ENCODE measurements at places on chromosomes 1 and 21.

- no peak for DNase-seq
Observed at GRCh38 chr1:3135073-3135702, 66.2 kb downstream of the PRDM16 start.

DNA sequence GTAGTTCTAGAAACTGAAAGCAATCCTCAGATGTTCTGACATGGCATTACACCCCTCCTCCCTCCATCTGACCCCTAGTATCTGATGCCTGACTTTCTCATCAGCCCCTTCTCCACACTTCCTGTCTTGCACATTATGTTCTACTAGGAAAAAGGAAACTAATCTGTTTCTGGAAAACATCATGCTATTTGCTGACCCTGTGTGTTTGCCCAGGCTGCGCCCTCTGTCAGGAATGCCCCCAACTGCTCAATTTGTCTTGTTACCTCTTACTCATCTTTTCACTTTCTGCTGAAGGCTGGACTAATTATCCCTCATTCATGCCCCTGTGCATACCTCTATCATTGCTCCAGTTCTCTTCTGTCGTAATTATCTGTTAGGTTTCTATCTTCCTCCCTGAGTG is 37.5 kb upstream of the DAB1 start:
- DNase-seq, result no peak

DNA sequence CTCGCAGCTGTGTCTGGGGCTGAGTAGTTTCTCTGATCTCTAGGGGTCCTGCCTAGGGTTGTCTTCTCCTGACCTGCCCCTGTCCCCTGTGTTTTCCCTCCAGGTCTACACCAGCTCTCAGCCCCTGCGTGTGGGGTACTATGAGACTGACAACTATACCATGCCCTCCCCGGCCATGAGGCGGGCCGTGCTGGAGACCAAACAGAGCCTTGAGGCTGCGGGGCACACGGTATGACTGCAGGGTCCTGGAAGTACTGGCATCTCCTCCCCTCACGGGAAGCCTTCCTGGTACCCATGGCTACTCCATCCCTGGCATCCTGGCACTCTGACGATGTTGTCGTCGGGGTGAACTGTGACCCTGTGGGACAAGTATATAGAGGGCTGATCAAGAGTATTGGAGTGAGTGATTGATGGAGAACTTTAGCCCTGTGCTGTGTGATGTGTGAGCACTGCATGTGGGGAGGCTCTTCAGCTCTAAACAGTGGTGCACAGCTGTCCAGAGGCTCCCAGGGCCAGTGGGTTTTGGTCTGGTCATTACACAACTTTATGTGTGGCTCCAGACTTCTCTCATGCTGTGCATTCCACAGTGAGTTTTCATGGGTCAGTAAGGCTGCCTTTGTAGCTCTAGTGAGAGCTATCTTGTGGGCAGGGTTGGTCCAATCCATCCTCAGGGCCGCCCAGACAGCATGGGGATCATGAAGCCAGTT is 14.4 kb downstream of the FAAH start:
- no peak for DNase-seq

- DNase-seq, result no peak
Observed at GRCh38 chr21:43298546-43299440, 128.1 kb downstream of the SIK1 start.

GRCh38 chr1:88730132-88730675 is 46.1 kb downstream of the PKN2 start:
- DNase-seq, result no peak

DNA sequence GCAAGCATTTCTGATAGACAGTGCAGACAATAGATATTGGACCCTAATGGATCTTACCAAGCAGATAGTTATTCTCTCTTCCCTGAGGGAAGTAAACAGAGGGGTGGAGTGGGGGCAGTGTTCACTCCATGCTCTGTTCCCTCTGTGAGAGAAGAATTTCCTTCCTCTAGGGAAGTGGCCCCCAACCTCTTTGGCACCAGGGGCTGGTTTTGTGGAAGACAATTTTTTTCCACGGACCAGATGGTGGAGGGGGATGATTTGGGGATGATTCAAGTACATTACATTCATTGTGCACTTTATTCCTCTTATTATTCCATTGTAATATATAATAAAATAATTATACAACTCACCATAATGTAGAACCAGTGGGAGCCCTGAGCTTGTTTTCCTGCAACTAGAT is 459.9 kb downstream of the ADGRL2 start:
- DNase-seq, result no peak

DNA sequence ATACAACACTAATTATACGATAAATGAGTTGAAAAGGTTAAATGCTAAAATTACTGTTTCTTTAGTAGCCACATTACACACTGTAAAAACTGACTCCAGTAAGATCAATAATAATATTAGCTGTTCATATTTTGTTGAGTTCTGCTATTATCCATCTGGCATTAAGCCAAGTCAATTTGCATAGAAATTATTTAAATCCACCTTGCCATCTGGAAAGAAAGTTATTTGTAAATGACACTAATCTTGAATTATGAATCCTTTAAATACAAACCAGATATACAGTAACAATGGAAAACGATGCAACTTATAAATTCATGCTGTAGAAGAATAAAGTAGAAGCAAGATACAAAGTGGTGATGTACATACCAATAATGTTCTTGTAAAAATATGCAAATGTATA is 81.4 kb upstream of the BCL10 start:
- DNase-seq, result no peak

- DNase-seq, result no peak
Observed at GRCh38 chr1:18957136-18957521, 653 bp upstream of the IFFO2 start.

- no peak for DNase-seq
Observed at GRCh38 chr1:7422966-7423365, 348.1 kb upstream of the VAMP3 start.

GRCh38 chr21:45818904-45819285 is 162.7 kb upstream of the COL6A1 start:
- DNase-seq, result peak; percentile 75

GRCh38 chr1:169868978-169869377 is 24.7 kb downstream of the SCYL3 start:
- DNase-seq, result no peak

GRCh38 chr21:39085843-39086405 is 97.3 kb downstream of the PSMG1 start:
- no peak for DNase-seq

- no peak for DNase-seq
Observed at GRCh38 chr1:201816309-201816854, 12.6 kb upstream of the IPO9 start.

- no peak for DNase-seq
Observed at GRCh38 chr1:36420409-36420808, 22.7 kb upstream of the LSM10 start.

- no peak for DNase-seq
Observed at GRCh38 chr1:31648641-31649357, 4.1 kb upstream of the PEF1 start.

GRCh38 chr1:152347116-152347728 is 12.6 kb downstream of the FLG2 start:
- peak; percentile 2 for DNase-seq

DNA sequence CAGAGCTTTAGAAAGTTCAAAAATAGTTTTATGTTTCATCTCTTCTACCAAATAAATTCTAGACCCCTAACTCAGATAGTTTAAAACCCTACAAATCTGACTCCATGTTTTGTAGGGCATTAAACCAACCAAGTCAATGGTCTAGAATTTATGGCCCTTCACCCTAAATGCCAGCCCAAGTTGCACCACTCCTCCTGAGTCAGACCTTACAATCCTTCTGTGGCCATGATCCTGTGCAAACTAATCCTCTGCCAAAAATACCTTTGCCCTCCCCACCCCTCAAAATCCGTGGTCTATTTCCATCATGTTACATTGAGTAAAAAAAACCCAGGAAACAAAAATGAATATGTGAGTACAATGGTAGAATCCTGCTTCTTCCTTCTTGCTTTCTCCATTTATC is 179.3 kb downstream of the NR5A2 start:
- no peak for DNase-seq

DNA sequence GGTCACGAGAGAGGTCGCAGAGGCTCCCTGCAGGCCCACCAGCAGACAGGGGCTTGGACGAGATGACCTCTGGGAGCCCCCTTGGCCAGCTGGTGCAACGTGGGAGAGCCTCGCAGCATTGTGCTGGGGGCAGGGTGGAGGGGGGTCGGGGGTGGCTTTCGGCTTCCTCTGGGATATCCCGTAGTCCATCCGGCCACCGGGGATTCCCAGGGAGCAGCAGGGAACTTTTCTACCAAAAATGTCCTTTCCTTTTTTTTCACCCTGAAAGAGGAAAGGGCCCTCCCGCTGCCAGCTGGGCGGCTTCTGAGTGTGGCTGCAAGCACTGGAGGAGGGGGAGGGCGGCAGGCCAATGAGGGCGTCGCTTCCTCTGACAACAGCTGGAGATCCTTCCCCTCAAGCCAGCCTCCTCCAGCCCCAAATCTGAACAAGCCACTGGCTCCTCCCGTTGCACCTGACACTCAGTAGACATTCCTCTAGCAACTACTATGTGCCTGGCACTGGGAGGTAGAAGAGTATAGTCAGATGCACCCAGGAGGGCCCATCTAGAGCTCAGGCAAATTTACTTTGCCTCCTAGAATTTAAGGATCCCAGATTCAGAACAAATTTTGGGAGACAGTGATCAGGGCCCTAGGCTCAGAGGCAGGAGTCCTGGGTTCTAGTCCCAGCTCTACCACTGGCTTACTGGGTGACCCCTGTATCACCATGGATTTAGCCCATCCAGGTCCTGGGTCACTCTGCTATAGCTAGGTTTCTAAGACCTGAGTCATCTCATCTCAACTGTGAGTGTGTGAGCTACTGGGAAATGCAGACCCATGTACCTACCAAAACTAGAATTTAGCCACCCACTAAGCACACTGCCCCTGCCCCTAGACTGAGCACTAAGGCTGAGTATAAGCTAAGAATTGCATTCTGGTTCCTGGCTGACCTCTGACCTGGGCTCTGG is 2.7 kb downstream of the MOB3C start:
- no peak for DNase-seq

GRCh38 chr1:184982002-184982954 is 8.0 kb upstream of the NIBAN1 start:
- peak; percentile 51 for DNase-seq

DNA sequence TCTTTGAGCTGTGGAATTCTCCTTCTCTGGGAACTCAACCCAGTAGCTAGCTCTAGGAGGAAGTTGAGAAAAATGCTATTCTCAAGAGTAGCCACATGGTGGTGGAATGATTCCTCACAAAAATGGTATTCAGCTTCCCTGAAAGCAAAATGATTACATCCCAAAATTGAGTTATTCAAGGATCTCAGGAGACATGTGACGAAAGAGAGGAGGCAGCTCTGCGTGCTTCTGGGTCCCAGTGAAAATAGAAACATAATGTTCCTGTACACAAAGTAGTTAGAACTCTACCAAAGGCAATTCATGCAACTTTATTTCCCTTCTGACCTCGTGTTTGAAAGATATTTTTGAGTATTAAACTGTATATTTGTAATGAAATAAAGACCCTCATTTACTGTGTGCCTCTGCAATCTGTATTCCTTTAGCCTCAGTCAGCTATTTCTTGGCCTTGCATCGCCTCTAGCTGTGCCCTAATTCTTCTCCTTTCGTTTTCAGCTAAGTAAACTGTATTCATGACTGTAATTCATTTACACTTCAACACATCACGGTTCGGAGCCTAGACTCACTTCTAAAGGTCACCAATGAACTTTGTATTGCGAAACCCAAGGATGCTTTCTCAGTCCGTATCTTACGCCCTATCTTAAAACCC is 167.3 kb downstream of the FASLG start:
- no peak for DNase-seq

- no peak for DNase-seq
Observed at GRCh38 chr1:234733427-234733826, 123.4 kb upstream of the IRF2BP2 start.

- no peak for DNase-seq
Observed at GRCh38 chr1:168728473-168729404, at the start of gene DPT. Gene DPT, minus strand, starts transcription at chr1:168729206. Its CDS starts 32 bp downstream, at chr1:168729174.

DNA sequence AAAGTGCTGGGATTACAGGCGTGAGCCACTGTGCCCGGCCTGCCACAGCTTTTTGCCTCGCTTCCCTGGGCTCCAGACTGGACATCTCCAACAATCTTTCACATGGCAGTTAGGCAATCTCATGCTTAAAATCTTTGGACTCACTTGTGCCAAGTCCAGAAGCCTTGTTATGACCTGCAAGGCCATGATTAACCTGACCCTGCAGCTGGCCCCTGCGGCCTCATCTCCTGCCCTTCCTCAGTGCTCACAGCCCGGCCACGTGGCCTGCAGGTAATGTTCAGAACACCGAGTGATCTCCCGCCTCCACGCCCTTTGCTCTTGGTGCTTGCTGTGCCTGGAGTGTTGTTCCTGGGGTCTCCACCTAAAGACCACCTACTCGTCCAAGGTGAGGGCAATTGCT is 24.9 kb downstream of the FAAH start:
- DNase-seq, result no peak

DNA sequence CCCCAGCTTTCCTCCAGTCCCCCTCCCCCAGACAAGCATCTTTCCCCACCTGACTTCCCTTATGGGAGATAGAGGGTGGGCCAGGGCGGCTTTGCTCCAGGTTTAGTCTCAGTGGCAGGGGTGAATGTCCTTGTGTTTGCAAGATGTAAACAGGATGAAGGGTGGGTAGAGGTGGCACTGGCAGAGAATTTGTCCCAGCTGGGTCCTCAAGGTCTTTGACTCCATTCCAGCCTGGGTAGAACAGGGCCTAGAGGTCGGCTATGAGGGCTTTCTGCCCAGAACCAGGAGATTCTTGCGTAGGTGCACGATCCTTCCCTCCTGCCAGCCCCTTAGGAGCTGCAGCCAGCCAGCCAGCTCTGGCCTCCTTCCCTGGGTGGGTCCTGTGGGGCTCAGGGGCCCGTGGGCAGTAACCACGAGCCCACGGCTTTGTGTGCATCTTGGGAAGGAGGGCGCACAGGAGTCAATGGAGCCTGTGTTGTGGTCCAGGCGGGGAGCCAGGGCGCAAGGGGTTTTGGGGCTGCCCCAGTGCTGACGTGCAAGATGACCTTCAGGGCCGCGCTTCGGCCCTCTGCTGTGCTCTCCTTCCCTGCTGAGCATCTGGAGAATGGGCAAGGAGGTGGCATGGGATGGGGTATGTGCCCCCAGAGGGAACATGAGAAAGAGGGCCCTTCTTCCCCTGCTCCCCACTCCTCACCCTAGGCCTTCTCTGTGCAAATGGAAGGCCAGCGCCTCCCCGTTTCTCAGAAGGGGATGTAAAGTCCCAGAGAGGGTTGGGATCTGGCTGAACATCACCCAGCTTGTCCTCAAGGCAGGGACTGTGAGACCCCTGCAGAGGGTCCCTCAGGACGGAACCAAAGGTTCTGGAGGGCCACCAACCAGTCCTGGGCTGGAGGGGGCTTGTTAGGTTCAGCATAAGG is 15.7 kb downstream of the POU3F1 start:
- DNase-seq, result no peak

GRCh38 chr1:107139833-107140702 is 771 bp upstream of the NTNG1 start:
- DNase-seq, result no peak

- DNase-seq, result no peak
Observed at GRCh38 chr1:196160066-196160795, 448.0 kb downstream of the KCNT2 start.

GRCh38 chr1:63794354-63794753 is 20.5 kb downstream of the ROR1 start:
- DNase-seq, result no peak

- DNase-seq, result no peak
Observed at GRCh38 chr1:150487763-150488115, 520 bp downstream of the TARS2 start.

- no peak for DNase-seq
Observed at GRCh38 chr1:238409191-238409850, 518.6 kb upstream of the ZP4 start.

- DNase-seq, result no peak
Observed at GRCh38 chr1:152220166-152221163, 3.5 kb downstream of the HRNR start.

- DNase-seq, result no peak
Observed at GRCh38 chr1:19656780-19657466, 7.8 kb upstream of the HTR6 start.
